ENCODE measurements at places on chromosomes 7 and 10.

GRCh38 chr10:124630551-124630950 is 113.6 kb downstream of the FAM53B start:
- no peak for DNase-seq

GRCh38 chr7:100053215-100053614 is 3.6 kb downstream of the ZSCAN21 start:
- DNase-seq = no peak

GRCh38 chr7:104973909-104974415 is 40.0 kb upstream of the KMT2E start:
- DNase-seq = no peak

- DNase-seq = no peak
Measured at GRCh38 chr7:157357129-157358040, 20.6 kb downstream of the DNAJB6 start.

DNA sequence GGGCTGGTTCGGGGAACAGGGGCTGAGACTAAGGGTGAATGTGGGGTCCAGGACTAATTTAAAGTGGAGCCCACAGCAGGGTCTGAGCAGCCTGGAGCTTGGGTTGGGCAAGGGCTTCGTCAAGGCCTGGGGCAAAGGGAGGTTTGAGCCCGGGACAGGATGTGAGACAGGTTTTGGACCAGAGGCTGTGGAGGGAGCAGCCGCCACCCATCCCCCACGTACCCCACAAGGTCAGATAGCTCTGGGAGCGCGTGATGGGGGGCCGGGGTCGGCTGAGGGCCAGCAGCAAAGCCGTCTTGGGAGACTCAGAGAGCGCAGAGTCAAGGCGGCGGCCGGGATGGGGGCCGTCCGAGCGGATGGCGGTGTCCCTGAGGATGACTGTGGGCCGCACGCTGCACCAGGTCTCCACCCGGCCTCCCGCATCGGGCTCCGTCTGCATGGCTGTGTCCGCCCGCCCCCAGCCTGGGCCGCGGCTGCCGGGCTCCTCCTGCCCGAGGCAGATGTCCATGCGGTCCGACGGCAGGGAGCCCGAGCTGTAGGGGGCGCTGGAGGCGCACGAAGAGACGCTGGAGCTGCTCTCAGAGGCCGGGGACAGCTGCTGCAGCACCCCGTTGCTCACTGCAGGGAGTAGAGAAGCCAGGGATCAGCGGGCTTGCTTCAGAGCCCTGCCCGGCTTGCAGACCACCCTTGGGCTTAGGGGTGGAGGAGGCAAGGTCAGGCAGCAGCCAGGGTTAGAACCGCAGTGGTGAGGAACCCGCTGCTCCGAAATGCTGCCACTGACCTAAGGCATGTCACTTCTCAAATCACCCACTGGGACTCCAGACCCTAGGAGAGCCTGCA is 12.1 kb downstream of the PDZD7 start:
- DNase-seq = peak; percentile 40

DNA sequence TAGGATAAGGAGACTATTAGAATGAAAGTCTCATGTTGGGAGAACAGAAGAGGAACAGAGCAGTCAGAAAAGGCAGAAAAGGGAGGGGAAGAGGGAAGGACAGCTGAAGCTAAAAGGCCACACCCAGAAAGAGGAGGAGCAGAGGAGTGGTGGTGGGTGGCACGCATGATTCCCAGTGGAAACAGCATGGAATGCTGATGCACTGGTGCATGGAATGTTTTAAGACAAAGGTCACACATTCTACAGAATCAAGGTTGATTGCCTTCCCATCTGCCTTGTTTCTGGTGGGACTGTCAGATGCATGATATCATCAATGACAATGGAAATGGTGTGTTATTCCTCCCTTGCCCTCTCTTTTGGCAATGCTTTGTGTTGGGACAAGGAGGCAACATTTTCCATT is 285.4 kb upstream of the MKI67 start:
- DNase-seq = no peak

- DNase-seq = no peak
Measured at GRCh38 chr10:29522061-29522855, 112.5 kb downstream of the SVIL start.

DNA sequence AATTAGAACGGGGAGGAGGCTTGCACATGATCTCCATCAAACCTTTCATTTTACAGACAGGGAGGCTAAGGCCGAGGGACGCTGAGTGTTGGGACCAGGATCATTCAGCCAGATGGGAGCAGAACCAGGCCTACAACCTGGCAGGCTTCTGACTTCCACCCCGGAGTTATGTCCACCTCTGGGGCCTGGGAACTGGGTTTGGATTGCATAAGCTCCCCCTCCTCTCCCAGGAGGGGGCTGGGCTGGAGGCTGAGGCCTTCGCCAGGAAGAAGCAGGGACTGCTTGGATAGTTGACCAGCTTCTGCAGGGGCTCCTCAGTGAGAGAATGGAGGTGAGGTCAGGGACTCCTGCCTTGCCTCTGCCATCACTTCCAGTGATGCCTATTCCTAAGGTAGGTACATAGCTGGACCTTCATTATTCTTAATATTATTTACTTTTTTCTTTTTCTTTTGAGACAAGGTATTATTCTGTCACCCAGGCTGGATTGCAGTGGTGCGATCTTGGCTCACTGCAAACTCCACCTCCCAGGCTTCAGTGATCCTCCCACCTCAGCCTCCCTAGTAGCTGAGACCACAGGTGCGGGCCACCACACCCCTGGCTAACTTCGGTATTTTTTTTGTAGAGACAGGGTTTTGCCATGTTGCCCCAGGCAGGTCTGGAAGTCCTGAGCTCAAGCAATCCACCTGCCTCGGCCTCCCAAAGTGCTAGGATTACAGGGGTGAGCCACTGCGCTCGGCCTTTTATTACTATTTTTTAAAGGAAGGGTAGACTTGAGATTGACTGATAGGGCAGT is 1.3 kb downstream of the SNX10 start:
- no peak for DNase-seq

GRCh38 chr7:67788669-67789068 is 792.0 kb downstream of the TYW1 start:
- no peak for DNase-seq

DNA sequence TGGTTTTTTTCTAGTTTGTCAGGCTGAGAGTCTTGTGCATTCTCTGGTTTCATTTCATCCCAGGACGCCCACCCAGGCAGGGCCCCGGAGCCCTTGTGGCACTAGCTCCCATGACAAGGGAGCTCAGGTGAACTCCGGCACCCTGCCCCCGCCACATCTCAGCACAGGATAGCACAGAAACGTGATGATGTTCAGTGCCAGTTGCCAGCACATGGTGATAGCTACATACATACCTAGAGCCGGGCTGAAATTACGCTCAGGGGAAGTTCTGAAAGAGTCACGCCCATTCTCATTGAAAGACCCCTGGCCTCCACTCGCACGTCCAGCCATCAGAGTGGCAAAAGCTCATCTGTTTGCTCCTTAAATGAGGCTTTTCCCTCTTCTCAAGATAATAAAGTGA is 273.7 kb downstream of the PTPRN2 start:
- no peak for DNase-seq

DNA sequence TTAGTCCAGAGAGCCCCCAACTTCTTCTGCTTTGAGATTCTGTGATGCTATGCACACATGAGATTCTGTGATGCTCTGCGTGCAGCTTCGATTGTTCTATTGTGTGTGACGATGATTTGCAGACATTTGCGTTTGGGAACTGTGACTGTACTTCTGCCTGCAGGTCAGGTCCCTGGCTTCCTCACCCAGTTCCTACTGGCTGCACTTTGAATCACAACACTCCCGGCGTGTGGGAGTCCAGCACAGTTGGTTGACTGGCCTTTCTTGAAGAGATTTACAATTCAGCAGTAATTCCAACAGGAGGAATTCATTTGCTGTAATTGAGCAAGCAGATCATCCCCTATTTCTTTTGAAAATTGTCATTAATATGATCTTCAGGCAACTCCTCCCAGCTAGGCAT is 252.2 kb upstream of the YAE1 start:
- no peak for DNase-seq

DNA sequence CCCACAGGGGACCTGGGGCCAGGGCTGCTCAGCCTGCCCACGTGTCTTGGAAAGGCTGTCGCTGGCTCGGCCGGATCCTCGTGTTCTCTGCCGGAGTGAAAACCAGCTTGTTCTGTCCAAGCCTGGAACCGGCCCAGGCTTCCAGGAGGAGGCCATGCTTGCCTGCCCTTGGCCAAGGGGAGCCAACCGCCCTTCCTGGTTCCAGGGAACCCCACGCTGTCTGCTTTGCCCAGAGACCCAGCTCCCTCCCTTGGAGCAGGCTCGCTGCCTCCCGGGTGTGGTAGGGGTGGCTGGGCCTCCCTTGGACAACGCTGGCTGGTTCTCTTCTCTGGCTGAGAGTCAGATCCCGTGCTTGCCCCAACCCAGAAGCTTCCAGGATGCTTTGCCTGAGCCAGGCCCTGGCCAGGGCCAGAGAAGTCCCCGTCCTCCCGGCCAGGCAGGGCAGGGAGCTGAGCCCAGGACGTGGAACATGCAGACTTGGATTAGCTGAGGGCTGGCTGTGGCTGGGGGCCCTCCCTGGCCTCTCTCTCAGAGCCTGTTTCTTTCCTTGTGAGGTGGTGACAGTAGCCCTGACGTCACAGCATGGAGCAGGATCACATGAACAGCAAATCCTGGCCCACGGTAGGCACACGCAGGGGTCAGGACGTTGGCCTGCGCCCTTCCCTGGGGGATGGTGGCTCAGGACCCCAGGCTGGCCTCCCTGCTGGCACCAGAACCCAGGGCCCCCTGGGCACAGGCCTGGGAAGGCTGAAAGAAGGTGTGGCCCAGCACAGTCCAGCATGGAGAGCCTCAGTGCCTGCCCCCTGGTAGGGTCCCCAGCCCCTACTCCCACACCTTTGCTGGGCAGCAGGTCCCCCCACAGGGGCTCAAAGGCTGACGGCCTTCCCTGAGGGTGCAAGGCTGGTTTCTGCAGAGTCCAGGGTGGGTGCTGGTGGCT is 67.5 kb downstream of the PWWP2B start:
- no peak for DNase-seq

DNA sequence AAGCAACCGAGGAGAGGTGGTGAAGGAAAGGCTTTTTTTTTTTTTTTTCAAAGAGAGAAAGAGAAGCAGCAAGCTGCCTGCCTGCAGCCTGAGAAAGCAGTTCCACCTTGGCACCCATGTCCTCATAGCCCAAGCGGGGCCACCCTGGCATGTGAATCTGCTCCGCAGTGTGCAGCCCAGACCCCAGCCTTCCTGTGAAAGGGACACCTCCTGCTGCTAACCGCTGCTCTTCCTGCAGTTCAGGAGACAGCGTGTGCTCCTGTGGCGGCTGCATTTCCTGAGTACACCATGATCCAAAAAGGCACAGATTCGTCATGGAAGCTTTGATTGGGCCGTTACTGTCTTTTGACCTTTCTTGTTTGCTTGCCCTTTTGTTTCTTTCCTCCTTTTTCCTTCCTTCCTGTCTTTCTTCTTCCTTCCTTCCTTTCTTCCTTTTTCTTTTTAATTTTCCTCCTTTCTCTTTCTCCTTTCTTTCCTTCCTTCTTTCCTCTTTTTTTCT is 38.1 kb downstream of the IKZF1 start:
- DNase-seq = no peak

DNA sequence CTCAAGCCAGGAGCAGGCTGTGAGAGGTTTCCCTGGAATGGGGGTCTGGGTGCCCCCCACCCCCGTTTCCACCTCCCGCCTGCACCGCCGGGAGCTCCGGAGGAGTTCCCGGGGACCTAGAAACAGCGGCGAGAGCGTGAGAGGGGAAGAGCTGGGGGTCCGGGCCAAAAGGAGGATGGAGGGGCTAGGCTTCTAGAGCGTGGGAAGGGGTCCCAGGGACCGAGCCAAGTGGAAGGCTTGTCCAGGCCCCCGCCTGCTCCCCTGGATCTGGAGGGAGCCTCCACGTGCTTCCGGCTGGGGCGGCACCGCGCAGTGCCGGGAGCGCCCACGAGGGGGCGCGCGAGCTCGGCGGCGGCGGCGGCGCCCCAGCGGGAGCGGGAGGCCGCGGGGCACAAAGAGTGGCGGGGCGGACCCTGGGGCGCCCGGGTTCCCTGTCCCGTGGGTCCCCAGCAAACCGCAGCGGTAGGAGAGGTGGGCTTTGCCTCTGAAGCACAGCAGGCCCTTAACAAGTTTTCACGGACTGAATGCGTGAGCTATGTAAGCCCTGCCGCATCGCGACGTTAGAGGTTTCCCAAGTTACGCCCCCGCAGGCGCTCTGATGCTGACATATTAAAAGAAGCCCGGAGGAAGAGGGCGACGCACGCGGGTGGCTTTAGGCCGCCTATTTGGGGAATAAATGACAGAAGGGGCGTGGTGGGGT is 104.4 kb upstream of the LRRC4 start:
- peak; percentile 58 for DNase-seq
